ENCODE measurements at places on chromosomes 5 and 9. TPM values are rescaled to one million over a fixed set of nuclear protein-coding genes. Genes with fewer than 3 reads are reported as not detected.

The CDX1 gene
- total RNA-seq = not detected

The PCDHGC4 gene
- total RNA-seq = 0.93 TPM

The SPINK5 gene
- total RNA-seq = 0.41 TPM

- DNase-seq = no peak
Measured at GRCh38 chr9:111937781-111938426, 41.3 kb downstream of the UGCG start.

- no peak for DNase-seq
Measured at GRCh38 chr5:16693879-16694278, 77.1 kb upstream of the RETREG1 start.

GRCh38 chr9:20492772-20493171 is 129.5 kb downstream of the MLLT3 start:
- DNase-seq = no peak

DNA sequence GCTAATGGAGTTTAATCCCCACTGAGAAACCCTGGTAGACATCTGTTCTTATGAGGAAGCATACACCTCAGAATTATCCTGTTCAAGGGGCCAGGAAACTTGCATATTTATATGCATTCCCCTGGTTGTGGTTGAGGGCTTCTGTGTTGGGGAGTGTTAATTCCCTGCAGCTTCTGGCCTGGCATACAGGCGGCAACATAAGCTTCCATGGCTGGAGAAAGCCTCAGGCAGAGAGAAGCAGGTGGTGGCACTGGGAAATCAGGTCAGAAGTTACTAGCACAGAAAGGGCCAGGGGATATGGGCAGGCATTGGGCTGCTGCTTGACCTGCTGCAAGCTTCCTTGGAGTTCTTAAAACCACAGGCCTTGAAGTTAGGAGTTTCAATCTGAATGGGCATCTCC is 166.1 kb upstream of the SEMA6A start:
- DNase-seq = no peak

- peak; percentile 38 for DNase-seq
Measured at GRCh38 chr5:162190-162564, 29.1 kb upstream of the LRRC14B start.

- peak; percentile 75 for DNase-seq
Measured at GRCh38 chr9:128911529-128912035, 9.2 kb upstream of the PHYHD1 start.
